Occipital lobe (tissue), 3 donors: ENCODE measurements at places on chromosomes 4 and X.

DNA sequence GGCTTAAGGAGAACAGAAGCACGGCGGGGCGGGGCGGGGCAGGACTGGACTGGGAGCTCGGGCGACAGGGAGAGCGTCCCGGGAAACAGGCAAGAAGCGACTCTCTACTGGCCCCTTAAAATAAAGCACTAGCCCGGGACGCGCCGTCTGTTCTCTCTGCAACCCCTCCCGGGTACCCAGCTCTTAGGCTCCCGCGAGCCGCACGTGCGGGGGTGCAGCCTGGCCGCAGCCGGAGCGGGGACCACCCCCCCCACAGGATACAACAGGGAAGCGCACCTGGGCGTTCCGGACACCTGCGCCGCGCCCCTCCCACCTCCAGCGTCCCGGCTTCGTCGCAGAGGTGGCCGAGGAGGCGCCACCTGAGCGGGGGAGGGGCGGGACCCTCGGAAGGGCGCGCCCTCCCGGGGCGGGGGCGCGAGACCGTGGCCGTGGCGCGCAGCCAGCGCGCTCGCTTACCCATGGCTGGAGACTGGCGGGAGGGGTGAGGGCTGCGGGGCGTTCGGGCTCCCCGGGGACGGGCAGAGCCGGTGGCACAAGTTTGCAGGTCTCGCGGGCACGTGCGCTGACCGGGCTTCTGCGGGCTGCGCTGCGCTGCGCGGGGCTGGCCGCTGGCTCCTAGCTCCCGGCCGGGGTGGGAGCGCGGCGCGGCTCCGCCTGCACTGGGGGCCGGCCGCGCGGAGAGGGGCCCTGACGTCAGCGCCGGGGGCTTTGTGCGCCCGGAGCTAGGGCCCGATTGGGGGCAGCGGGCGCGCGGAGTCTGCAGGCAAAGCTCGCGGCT, 91.5 kb downstream of the GEMIN8 start:
- peak; percentile 3 for DNase-seq

DNA sequence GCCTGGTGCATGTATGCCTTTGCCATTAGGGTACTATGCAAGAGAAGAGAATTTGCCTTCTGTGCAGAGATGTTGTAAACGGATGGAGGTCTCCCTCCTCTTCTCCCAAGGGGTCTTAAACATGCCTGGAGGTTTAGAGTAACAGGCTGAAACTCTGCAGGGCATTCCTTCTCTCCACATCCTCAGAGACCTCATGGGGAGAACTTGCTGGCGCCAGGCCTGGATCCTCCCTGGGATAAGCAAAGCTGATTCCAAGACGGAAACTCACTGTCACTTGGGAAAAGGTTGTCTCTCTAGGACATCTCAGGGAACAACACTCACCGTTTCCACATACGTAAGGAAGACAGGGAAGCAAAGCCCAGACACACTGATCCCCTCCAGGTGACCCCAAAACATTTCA, 76.9 kb upstream of the GPM6B start:
- DNase-seq, result no peak

- no peak for DNase-seq
Measured at GRCh38 chrX:103513067-103513466, 6.2 kb downstream of the RAB40A start.

GRCh38 chr4:129082302-129082701, 11.0 kb downstream of the SCLT1 start:
- no peak for DNase-seq

DNA sequence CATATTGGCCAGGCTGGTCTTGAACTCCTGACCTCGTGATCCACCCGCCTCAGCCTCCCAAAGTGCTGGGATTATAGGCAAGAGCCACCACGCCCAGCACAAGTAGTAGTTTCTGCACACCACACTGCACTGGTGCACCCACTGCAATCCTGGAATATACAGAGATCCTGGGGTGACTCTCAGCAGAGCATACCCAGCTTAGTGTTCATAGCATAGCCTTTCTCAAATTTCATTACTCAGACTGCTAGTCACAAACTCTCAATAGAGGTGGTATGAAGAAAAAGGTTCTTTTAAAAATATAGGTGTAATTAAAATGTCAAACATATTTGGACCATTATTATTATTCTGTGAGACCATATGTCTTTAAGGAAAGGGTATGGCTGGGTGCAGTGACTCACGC, 6.2 kb upstream of the ARHGAP10 start:
- DNase-seq, result no peak

- DNase-seq, result no peak
Measured at GRCh38 chr4:47209833-47210232, 178.5 kb downstream of the GABRB1 start.

DNA sequence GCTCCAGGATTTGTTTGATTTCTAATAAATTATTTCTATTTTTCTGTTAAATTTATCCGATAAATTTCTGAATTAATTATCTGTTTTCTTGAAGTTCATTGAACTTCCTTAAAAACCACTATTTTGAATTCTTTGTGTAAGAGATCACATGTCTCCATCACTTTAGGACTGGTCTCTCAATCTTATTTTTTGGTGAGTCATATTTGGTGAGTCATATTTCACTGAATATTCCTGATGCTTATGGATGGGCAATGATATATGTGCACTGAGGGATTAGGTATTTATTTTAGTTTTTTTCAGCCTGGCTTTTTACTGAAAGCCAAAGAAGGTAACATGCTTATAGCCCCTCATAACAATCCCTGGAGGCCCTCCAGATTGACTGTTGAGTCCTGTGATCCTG, 48.5 kb upstream of the IL15 start:
- no peak for DNase-seq

GRCh38 chr4:112855058-112855457, 194.4 kb upstream of the ANK2 start:
- DNase-seq, result peak; percentile 15

DNA sequence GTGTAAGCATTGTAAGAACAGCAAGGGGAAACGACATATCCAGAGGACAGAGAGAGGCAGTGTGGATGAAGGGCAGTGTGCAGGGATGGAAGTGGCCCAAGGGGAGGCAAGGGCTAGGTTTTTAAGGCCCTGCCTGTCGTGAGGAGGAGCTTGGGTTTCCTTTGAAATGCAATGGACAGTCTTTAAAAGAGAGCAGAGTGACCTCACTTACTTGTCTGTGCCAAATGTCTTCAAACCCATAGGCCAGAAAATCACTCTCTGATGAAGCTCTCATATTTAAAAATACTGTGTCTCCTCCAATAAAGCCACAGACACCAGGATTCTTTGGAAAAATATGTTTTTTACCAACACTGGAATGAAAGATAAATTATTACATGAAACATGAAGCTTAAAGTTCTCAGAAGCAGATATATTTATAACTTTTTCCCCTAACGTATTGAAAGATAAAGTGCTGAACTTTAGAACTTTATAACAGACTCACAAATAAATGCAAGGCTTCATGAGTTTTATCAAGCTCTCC, 19.2 kb upstream of the ATXN3L start:
- DNase-seq, result no peak

GRCh38 chr4:139890816-139891215, 225.2 kb downstream of the MGST2 start:
- no peak for DNase-seq

DNA sequence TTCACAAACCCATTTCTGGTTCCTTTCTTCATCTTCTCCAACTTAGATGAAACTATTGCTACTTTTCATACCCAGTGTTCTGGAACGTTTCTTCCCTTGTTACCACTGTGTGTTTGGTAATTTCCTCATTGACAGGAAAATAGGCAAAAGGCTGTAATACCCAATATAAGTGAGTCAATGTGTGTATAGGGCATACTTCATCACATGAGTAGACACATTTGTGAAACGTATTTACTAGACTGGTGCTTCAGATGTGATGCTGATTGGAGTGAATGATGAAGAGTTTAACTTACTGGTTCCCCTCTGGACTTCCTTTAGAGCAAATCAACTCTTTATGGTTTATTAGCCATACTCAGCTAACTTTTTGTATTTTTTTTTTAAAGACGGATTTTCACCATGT, 195.1 kb upstream of the ATP6AP2 start:
- DNase-seq, result no peak

GRCh38 chr4:86461849-86462248, 102.0 kb upstream of the MAPK10 start:
- no peak for DNase-seq

- DNase-seq, result no peak
Measured at GRCh38 chrX:41445781-41446358, 1.3 kb upstream of the NYX start.

GRCh38 chr4:10185518-10186227, 69.1 kb upstream of the WDR1 start:
- no peak for DNase-seq

GRCh38 chr4:173185847-173186510, 17.4 kb downstream of the GALNT7 start:
- DNase-seq, result no peak

DNA sequence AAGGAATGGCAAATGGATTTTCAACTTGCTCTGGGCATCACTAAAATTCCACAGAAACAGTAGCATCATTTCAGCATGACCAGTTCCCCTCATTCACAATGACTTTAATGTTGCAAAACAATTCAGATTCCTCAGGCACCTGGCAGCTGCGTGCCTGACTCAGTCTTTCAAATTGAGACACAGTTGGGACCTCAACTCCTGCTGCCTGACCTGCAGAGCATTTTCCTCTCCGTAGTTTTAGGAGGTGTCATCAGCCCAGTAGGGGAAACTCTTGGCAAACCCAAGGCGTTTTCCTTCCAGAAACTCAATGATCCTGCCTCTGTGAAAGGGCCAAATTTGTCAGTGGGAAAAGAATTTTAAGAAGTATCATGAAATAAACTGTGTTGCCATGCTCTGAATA, 388.9 kb downstream of the SPRY1 start:
- DNase-seq, result no peak

DNA sequence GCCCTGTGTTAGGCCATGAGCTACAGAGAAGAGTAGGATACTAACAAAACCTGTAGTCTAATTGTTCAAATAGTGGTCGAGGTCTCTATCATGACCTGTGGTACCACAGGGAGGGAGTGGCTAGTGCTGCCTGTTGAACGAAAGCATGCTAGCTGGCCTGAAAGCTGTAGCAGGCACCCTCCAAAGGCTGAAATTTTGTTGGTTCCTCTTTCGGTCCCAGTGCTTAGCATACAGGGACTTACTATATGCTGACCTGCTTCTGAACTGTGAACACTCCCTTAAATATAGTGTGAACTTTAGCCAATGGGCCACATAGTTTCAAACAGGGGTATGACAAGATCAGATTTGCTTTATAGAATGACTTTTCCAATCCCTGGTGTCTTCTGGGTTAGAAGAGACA, 113.4 kb downstream of the PJA1 start:
- DNase-seq, result no peak

DNA sequence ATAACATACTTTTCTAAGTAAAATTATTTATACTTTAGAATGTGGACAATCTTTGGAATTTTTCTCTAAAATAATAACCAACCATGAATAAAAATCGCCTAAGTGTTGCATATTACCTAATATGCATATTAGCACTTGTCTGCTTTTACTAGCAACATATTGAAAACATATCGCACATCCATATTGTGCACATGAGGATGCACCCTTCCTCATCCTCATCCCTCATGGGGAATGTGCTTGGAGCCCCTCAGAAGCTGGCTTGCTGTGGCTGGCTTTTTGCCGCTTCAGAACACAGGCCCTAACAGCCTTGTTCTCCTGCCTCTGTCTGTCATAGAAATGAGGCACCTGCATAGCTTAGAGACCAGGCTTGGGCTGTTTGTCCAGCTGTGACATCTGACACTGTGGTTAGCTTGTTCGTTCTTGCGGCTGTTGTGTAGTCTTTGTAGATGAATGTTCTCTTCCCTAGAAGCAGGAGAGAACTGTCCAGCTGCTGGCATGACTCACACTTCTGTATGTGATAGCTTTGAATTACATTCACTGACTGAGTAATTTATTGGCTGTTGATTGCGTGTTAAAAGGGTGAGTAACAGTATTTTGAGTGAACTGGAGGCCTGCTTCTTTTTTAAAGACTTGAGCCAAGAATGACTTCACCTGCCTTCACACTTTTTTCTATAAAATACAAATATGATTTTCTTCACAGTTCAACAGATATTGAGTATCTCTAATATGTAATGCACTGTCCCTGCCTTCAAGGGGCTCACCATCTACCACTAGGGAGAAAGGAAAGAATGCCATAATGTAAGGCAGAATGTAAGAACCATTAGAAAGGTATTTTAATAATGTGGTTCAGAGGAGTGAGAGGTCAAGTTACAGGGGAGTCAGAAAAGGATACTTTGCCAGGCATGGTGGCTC, 81.9 kb downstream of the HMGB2 start:
- peak; percentile 53 for DNase-seq

- no peak for DNase-seq
Measured at GRCh38 chr4:139633661-139634060, 32.0 kb upstream of the MGST2 start.

DNA sequence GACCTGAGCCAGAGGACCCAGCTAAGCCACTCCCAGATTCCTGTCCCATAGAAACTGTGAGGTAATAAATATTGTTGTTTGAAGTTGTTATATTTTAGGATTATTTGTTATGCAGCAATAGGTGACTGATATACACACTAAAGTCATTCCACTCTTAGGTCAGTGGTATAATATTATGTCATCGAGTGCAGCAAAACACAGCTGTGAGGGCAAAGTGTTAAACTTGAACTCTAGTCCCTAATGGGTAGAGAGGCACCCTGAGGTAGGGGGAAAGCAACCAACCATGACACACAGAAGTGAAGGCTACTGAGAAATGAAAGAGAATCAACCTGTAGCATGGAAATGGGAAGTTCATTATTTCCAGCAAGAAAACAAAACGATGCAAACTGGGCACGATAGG, 66.6 kb downstream of the ATXN3L start:
- DNase-seq, result no peak

DNA sequence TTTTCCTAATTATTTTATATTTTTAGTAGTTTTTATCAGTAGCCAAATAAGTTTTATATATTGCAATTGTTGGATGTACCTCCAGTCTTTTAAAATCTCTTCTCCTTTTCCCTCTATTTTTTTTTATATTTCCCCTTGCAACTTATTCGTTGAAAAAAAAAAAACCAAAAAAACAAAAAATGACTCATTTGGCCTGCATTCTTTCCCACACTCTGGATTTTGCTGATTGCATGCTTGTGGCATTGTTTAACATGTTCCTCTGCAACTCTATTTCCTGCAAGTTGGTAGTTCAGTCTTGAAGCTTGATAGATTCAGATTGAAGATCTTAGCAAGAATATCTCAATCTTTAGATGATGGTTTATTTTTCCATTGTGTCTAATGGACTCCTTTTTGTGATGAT, 260.6 kb upstream of the BOD1L1 start:
- no peak for DNase-seq

- DNase-seq, result no peak
Measured at GRCh38 chr4:126568652-126569570, 1063.8 kb upstream of the INTU start.

GRCh38 chr4:43411226-43411625, 518.7 kb downstream of the GRXCR1 start:
- DNase-seq, result no peak

- no peak for DNase-seq
Measured at GRCh38 chrX:4935846-4936245, 1222.4 kb upstream of the PRKX start.

DNA sequence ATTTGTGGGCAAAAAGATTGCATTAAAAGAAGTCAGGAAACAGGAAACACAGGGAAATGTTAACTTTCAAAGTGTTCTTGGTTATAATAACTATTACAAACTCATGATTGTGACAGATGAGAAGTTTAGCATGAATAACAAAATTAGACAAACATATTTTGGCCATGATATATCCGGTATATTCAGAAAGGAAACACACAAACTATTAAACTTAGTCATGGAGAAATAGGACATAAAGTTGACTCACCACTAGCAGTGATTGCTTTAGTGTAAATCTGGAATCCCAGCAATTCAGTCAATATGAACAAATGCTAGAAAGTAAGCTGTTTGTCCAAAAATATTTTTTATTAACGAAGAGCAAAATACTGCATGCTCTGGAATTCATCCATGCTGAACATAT, 1299.9 kb downstream of the C4orf33 start:
- DNase-seq, result no peak
